NCI-H1105 (cell line): ENCODE measurements at places on chromosomes 6 and 20.

DNA sequence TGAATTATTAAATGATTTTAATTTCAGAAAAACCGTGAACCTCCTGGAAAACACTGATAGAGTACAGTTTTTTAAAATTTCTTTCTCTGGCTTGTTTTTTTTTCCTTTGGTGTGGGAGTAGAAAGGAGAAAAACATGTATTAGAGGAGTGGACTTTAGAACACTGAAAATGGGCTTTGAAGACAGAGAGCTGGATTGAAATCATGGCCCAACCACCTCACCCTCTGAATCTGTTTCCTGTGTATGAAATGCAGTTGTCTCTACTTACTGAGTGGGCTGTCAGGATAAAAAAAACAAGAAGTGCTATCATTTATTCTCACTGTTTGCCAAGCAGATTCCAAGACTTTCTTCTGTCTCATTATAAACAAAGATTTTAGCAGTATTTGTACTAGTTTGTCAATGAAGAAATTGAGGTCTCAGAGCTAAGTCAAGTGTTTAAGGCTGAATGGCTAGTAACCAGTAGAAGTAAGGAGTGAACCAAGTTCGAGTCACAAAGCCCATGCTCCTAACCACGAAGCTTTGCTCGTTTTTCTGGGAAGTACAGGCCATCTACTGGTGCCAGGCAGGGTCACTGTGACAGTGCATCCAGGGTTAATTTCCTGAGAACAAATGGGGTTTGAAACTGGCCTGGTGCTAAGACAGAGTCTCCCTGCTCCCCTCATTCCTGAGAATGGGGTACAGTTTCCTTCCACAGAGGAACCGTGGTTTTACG, 256.4 kb downstream of the TMEM242 start:
- no peak for DNase-seq

DNA sequence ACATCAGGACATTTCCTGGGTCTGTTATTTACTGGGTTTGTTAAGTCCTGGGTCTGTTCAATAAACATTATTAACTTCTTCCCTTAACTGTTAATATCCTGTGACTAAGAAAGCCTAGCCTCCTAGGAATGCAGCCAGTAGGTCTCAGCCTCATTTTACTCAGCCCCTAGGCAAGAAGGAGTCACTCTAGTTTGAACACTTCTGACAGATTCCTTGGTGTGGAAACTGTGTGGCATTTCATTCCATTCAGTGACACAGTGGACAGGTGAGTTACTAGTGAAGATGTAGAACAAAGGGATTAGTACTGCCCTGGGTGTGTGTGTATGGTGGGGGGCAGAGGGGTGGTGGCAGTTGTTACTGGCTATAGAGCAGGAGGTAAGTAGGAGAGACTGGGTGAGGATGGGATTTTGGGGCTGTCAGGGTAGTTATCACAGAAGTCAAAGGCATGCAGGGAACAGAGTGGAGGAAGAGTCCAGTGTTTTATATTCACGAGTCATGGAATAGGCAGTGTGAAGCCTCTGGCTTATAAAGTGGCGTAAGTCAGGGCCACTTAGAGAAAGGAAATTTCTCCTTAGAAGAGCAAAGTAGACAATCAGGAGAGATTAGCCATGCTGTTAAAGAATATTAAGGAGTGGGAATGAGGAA, 28.4 kb downstream of the RNF182 start:
- no peak for DNase-seq

- no peak for DNase-seq
Observed at GRCh38 chr6:53918854-53919510, 124.2 kb downstream of the LRRC1 start.

DNA sequence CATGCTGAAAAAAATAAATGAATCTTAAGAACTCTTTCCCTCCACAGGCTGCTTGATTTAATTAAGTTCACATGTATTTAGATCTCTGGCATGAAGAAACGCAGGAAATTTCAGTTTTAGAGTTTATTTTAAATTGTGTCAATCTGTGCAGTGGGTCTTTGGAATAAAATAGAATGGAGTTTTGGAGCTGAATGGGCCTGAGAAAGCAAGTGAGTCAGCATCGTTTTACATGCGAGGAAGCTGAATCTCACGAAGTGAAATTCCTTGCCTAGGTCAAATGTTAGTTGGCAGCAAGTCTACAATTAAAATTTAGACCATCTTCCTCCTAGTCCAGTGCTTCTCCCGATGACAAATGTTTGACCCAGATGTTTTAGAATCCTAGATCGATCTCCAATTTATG, 22.4 kb downstream of the MAP7 start:
- no peak for DNase-seq

GRCh38 chr20:57811374-57812020, 101.7 kb upstream of the PMEPA1 start:
- DNase-seq: no peak

GRCh38 chr6:107756660-107757355, 67.3 kb downstream of the SCML4 start:
- DNase-seq: no peak

DNA sequence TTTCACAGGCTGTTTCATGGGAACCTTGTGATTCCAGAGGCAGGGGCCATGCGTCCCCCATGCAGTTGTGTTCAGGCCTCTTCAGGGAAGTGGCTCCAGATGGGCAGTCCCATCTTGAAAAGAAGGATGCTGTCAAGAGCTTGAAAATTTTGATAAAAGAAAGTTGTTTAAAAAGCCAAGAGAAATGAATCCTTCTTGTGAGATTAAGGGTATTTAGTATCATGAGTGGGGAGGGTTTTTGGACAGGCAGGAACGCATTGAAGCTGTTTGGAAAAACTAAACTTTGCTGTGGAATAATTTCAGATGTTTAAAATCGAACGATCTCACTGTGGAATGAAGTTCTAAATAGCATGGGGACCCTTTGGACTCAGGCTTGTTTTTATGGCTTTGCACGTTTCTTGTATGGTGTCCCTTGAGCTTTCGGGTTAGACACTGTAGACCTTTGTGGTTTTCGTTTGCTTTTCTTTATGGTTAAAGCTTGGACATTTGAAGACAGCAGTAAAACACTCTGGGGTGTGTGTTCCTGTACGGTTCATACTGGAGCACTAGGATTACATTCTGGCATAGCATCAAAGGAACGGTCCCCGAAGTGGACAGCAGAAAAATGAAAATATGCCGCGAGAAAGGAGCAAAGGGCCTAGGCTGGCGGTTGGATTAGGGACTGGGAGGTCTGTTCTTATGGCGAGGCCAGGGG, 18.2 kb downstream of the KIF25 start:
- no peak for DNase-seq

DNA sequence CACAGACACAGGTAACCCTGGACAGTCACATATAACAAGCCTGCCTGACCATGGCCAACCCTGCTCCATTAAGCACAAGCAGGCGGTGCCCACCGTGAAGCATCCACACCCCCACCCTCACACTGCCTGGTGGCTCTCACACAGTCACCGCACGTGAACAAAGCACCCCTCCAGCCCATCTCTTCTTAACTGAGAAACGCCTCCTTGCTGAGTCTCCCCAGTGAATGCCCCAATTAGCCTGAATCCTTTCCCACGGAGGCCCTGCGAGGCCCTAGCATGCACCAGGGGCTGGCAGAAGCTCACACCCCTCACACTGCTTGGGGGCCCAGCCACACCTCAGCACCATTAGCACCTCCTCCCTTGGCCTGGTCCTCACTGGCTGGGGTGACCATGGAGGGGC, 72.3 kb downstream of the GRM4 start:
- DNase-seq: no peak

DNA sequence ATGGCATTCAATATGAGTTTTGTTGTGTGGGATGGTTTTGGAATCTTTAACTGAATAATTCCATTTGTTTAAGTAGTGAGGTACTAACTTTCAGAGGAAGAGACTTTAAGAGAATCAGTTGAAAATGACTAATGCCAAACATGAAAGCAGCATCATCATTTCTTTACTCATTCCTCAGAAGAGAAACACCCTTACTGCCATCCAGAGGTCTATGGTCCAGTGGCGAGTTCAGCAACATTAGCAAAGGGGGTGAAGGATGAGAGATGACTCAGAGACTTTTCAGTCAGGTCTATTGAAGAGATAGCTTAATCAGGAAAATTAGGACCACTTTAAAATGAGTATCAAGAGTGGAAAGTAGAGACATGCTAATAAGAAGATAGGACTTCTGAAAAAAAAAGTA, 118.8 kb downstream of the COL19A1 start:
- DNase-seq: no peak

- no peak for DNase-seq
Observed at GRCh38 chr6:126376682-126377081, 36.8 kb downstream of the CENPW start.
